ENCODE measurements at places on chromosomes 6 and 20.

DNA sequence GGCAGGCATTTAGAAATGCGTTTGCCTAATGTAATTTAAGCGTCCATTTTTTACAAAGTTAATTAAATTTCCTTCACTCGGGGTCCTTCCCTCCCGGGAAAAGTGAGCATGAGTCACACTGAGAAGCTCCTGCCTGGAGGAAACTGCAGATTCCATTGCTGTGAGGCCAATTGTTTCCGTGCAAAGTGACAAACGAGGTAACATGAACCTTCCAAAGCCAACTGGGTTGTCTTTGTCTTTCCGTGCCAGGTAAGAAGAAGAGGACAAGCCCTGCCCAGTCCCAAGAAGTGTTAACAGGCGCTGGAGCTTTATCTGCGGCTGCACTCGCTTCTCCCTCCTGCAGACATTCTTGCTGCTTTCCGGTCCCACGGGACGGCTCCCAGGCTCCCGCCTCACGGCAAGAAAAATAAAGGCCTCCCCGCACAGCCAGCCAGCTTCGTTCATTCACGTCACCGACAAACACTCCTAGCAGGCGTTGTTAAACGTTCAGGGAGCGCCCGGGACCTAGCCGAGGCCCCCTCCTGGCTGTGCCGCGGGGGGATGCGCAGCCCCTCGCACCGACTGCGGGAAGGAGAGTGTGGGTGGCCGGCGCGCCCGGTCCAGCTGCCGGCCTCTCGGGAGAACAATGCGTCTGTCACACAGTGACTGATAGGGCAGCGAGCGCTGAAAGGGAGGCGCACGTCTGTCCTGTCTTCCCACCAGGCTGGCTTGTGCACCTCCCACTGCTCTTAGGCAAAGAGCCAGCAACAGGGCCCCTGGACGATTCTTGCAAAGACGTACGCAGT is 61.5 kb upstream of the HDDC2 start:
- DNase-seq: no peak

DNA sequence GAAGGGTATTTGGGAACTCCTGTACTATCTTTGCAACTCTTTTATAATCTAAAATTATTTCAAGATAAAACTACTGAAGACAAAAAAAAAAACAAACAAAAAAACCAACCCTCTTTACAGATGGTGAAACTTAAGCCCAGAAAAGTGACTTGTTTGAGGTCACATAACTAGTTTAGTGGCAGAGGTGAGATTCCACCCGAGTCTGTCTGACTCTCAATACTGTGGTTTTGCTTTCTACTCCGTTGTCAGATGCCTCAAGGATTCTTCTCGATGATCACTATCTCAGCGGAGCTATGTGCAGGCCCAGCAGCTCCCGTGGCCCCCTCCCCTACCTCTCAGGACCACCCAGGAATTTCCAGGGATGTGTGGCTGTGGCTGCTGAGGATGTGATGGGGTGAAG is 36.1 kb upstream of the KCNB1 start:
- no peak for DNase-seq

DNA sequence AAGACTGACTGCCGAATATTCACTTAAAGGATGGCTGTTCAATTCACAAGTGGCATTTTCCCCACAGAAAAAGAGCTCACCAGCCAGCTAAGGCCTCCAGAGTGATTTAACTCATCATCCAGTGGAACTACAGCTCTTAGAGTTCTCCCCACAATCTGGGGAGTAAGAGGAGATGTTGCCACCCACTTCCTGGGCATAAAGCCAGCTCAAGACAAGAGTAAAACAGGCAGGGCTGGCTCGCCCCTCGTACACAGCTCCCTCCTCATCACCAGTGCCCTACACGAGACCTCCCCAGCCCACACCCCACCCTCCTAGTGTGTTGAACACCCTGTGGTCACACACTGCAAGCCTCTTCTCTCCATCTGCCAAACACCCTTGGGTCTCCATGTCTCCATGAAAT is 47.2 kb upstream of the IPCEF1 start:
- DNase-seq: no peak

GRCh38 chr20:49636447-49636846 is 68.5 kb upstream of the PTGIS start:
- DNase-seq: no peak

GRCh38 chr6:141561154-141561553 is 571.6 kb upstream of the GJE1 start:
- no peak for DNase-seq

DNA sequence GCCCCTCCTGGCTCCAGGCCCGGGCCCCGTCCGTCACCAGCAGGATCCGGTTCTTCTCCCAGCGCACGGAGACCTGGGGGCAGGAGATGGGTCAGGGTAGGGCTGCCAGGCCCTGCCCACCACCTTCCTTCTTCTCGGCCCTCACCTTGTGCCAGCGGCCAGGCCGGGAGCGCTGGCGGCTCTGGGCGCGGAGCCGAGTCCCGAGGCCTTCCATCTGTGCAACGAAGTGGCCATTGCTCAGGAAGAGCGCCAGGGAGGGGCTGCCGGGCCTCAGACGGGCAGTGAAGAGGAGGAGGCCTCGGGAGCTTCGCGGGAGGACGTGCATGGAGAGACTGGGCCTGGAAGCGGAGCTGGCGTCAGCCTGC is 7.9 kb downstream of the ADRM1 start:
- DNase-seq: no peak

GRCh38 chr6:44058617-44059358 is 68.5 kb downstream of the MRPL14 start:
- DNase-seq: no peak

DNA sequence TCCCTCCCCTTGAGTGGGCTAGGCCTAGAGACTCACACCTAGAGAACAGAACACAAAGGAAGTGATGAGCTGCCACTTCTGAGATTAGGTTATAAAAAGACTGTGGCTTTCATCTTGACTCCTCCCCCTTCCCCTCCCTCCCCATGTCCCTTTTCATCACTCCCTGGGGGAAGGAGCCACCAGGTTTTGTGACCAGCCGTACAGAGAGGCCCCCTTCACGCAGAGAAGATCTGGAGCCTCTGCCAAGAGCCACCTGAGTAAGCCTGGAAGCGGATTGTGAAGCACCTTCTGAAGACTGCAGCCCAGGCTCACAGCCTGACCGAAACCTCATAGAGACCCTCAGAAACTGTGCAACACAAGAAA is 118.4 kb upstream of the NXT1 start:
- DNase-seq: no peak

GRCh38 chr20:39283464-39283863 is 321.3 kb downstream of the DHX35 start:
- DNase-seq: no peak

DNA sequence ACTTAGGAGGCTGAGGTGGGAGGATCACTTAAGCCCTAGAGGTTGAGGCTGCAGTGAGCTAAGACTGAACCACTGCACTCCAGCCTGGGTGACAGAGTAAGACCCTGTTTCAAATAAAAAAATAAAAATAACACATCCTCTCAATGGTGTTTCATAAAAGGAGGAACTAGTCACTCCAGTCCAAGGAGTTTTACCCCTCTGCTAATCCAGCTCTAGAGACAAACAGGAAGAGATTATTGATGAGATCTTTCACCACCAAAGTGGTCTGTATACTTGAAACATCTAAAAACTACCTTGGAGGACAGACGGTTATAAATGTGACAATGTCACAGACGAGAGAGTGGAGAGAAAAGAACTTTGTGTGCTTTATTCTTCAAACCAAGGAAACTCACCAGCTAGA is 58.2 kb downstream of the PIGU start:
- no peak for DNase-seq

- DNase-seq: no peak
These were observed 723.6 kb upstream of the FLRT3 start for GRCh38 chr20:15061061-15061430.

GRCh38 chr20:1122388-1123315 is 4.2 kb downstream of the PSMF1 start:
- no peak for DNase-seq

DNA sequence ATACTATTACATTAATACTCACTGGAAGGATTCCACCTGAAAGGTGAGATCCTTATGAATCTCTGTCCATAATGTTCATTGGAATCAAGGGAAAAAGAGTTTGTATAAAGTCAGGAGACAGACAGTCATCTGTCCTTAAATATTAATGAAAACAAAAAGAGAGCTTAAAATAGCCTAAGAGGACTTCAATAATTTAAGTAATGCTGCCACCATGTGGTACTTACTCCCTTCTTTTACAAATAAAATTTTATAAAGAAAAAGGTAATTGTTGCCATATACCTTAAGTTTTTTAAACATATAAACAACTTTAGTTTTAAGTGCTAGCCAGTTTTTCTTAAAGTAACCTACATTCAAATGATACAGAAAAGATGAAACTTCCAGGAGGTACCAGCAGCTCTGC is 5.1 kb downstream of the BLOC1S5 start:
- DNase-seq: no peak

GRCh38 chr20:47577314-47577713 is 75.6 kb downstream of the NCOA3 start:
- DNase-seq: no peak

- no peak for DNase-seq
These were observed 184.8 kb upstream of the COL21A1 start for GRCh38 chr6:56432194-56432593.

- no peak for DNase-seq
These were observed 171.4 kb upstream of the RSPO3 start for GRCh38 chr6:126947070-126947469.

DNA sequence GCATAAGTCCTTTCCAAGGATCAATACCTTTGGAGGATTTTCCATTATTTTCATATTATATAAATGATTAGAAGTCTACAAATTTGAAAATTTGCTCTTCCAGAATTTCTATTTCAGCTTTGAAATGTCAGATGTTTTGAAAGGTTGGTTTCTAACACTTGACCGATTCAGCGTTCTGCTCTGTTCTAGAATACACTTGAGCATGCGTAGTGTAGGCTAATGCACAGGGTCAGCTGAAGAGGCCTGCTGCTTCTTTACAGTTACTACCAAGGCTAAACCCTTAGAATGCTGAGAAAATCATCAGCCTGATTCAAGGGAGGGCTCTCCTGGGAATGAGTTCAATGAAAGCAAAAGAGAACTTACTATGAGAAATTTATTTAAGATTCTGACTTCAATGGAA is 177.6 kb downstream of the RNF144B start:
- no peak for DNase-seq

- DNase-seq: no peak
These were observed 142.6 kb downstream of the MRPL14 start for GRCh38 chr6:43984442-43985321.

DNA sequence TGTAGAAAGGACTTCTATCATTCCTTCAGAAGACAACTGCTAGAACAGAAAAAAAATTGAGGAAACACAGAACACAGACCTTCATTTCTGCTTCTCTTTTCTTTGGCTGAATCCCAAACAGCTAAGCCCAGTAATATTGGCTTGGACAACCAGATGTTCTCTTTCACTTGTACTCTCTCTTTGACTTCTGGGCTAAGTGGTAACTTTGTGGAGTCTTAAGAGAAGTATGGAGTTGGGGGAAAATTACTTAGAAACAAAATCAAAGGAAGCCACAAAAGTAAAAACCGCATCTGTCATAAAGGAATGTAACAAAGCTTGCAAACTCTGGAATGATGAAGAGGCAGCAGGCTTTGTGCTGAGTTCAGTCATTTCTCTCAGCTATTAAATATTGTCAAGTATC is 587.5 kb downstream of the CBLN4 start:
- no peak for DNase-seq

- DNase-seq: no peak
These were observed 19.7 kb downstream of the SPDEF start for GRCh38 chr6:34536251-34536958.

- DNase-seq: no peak
These were observed 58.8 kb downstream of the ZBTB9 start for GRCh38 chr6:33513213-33513612.

- no peak for DNase-seq
These were observed 46.8 kb downstream of the PCNA start for GRCh38 chr20:5072756-5073659.

- DNase-seq: no peak
These were observed 309.2 kb downstream of the MEI4 start for GRCh38 chr6:77962070-77962469.

- no peak for DNase-seq
These were observed 25.7 kb upstream of the PTGIS start for GRCh38 chr20:49593466-49594142.

GRCh38 chr20:45813006-45813340 is 529 bp downstream of the UBE2C start:
- DNase-seq: no peak

GRCh38 chr6:21176197-21176596 is 417.4 kb upstream of the SOX4 start:
- no peak for DNase-seq

- no peak for DNase-seq
These were observed 115.7 kb downstream of the AIG1 start for GRCh38 chr6:143176090-143177021.

DNA sequence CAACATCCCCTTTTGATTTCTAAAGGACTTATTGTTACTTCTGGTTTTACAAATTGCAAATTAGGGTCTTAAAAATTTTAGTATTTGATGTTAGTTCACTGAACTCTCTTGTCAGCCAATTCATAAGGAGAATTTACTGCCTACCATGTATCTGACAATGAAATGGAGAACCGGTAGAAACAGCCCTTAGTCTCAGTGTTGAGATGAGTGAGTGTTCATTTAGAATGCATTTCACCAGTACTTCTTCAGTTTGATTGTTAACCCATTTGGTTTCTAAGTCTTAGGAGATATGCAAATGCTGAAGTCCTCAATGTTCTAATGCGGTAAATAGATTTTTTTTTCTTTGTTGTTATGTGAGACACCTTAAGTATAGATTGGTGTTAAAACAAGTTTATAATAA is 616.3 kb upstream of the FLRT3 start:
- DNase-seq: no peak

- no peak for DNase-seq
These were observed 36.0 kb downstream of the TAF8 start for GRCh38 chr6:42086046-42087035.

GRCh38 chr20:56691325-56691998 is 62.4 kb downstream of the TFAP2C start:
- no peak for DNase-seq

GRCh38 chr20:25675161-25675560 is 21.5 kb downstream of the ZNF337 start:
- no peak for DNase-seq

GRCh38 chr6:24069526-24069925 is 56.5 kb upstream of the NRSN1 start:
- no peak for DNase-seq

DNA sequence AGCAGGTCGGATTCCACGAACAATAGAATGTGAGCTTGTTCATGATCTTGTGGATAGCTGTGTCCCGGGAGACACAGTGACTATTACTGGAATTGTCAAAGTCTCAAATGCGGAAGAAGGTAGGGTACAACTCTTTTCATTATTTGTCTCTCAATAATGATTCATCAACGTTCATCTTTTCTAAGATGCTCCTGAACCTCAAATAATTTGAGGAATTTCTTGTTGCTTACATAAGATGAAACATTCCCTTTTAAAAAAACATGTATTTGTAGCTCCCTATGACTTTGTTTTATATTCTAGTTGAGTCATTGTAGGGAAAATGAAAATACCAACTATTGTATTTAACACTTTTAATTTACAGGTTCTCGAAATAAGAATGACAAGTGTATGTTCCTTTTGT is 17.0 kb downstream of the MCM8 start:
- DNase-seq: no peak
